ENCODE measurements at places on chromosomes 5 and 9.

GRCh38 chr5:158843305-158843704, 256.4 kb downstream of the EBF1 start:
- DNase-seq, result no peak

DNA sequence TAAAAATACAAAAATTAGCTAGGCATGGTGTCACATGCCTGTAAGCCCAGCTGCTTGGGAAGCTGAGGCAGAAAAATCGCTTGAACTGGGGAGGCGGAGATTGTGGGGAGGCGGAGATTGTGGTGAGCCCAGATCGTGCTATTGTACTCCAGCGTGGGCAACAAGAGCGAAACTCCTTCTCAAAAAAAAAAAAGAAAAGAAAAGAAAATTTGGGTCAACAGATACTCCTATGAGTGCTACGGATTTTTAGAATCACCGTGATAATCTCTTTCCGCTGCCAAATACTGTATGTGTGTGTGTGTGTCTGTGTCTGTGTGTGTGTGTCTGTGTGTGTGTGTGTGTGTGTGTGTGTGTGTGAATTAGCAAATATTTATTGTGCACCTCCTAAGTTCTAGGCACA, 64.4 kb downstream of the ARRDC3 start:
- no peak for DNase-seq

- no peak for DNase-seq
Measured at GRCh38 chr9:70160686-70161600, 97.8 kb upstream of the SMC5 start.

DNA sequence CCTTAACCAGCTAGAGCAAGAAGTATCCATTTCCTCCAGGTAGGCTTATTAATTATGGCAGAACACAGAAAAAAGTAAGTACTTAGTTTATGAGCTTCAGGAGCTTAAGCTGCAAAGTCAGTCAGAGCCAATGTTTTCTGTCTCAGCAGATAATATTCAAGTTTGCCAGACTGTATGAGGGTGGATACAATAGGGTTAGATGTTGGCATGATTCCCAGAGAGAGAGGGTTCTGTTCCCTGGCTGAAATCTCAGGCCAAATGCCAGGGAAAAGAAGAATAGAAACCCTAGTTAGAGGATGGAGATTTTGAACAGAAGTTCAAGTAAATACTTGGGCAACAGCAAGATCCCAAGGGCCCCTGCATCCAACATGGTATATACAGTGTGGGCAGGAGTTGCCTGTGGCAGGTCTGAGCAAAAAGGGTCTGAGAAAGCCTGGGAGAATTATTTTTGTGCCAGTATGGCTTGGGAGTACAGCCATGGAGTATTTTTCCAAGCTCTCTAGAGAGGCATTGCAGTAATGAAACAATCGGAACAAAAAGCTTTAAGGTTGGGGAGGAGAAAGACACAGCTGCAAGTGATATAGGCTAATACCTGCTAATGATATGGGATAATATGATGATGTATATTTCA, 31.0 kb upstream of the ISOC1 start:
- no peak for DNase-seq

- DNase-seq, result no peak
Measured at GRCh38 chr5:74402553-74402952, 238.0 kb downstream of the ENC1 start.

- no peak for DNase-seq
Measured at GRCh38 chr9:25613709-25614108, 64.5 kb downstream of the TUSC1 start.

Data from stimulated activated CD4-positive, alpha-beta T cell treated with anti-CD3 and anti-CD28 coated beads, Interleukin-12 subunit alpha, Interleukin-12 subunit beta, amount 100 ng/mL, for 24 hours (primary cell).